ENCODE measurements at places on chromosomes 3 and 15.

- no peak for DNase-seq
Measured at GRCh38 chr3:149726716-149727407, 25.4 kb downstream of the COMMD2 start.

- peak; percentile 68 for DNase-seq
Measured at GRCh38 chr15:93150910-93151881, 62.2 kb upstream of the RGMA start.

GRCh38 chr3:396293-396692 lies 199.7 kb downstream of the CHL1 start:
- DNase-seq: no peak

DNA sequence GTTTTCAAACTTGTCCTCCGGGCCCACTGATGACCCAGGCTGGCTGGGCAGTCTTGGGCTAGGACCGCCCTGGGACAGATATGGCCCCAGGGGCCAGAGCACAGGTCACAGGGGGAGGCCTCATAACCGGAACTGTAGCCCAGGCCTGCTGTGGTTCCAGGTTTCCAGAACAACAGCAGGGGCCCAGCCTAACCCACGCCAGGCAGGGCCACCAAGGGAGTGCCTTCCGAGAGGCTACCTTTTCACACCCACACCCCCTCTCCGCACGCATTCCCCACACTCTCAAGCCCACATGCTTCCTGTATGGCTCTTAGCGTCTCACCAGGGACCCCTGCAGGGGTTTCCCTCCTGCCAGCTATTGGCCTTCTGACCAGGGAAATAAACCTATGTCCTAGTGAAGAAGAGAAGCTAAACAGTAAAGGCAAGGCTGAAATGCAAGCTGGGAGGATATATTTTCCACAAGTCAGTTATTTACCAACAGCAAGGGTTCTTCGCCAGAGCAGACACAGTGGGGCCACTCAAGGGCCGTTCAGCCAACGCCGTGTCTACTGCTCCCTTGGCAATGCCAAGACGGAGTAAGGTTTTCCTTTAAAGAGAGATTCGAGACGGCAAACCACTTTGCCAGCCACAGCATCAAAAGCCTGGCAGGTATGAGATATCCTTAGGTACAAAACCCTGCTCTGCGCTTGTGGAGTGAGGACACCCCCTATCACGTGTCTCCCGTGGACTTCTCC lies 135.1 kb downstream of the ATP10A start:
- DNase-seq: no peak

DNA sequence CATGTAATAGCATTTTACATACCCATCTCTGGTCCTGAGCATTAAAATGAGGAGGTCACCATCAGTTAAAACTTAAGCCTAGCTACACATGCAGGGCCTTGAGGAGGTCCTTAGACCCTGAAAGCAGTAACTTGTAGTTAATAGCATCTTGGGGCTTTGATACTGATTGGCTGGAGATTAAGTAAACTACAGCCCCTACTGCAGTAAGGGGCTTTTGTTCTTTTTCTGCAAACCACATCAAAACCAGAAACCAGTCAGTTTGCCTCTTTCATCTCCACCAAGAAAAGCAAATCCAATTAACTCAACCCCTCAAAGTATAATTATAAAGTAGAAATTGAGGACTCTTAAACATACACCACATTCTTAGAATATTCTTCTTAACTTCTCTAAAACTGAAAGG lies 622.7 kb downstream of the ZPLD1 start:
- no peak for DNase-seq

- DNase-seq: peak; percentile 8
Measured at GRCh38 chr15:78540871-78541743, 863 bp downstream of the PSMA4 start.

- no peak for DNase-seq
Measured at GRCh38 chr3:159429702-159430101, 558.9 kb upstream of the IL12A start.

DNA sequence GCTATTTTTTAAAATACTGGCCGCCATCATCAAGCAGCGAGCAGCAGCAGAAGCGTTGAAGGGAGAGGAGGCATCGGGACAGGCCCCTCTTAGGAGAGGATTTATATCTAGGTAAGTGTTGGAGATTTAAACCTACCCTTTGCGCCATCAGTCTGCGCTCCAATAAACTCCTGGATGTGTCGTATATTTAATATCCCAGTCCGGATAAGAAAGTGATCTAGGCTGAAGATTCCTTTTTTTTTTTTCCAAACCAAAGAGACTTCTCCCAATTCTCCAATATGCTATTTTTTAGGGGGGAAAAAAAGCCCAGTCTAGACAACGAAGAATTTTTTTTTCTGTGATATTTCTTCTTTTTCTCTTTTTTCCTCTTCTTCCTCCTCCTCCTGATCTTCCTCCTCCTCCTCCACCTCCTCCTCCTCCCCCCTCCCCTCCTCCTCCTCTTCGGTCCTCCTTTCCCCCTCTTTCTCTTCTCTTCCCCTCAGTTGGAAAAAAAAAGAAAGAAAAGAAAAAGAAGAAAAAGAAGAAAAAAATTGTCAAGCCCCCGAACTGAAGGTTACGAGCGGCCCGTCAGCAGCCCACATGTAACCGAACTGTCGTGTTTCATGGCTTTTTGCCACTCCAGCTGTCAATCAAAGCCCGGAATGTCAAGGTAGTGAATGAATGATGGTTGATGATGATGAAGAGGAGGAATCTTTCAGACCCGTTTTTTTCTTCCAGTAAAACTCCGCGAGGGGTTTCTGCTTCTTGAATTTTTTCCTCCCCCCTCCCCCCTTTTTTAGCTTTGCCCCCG lies 835 bp downstream of the MEIS2 start:
- no peak for DNase-seq

GRCh38 chr3:85081191-85081906 lies 122.6 kb downstream of the CADM2 start:
- DNase-seq: peak; percentile 57

DNA sequence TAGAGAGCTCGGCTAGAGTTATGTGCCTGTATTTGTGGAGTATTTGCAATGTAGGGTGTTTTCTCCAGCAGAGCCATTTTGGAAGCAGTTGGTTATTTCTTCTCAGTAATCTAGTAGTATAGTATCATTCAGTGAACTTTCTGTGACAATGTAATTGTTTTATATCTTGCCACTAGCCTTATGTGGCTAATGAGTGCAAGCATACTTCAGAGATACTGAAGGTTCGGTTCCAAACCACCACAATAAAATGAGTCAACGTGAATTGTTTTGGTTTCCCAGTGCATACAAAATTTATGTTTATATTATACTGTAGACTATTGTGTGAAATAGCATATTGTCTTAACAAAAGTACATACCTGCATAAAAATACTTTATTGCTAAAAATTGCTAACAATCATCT lies 286.9 kb upstream of the TBL1XR1 start:
- DNase-seq: no peak

DNA sequence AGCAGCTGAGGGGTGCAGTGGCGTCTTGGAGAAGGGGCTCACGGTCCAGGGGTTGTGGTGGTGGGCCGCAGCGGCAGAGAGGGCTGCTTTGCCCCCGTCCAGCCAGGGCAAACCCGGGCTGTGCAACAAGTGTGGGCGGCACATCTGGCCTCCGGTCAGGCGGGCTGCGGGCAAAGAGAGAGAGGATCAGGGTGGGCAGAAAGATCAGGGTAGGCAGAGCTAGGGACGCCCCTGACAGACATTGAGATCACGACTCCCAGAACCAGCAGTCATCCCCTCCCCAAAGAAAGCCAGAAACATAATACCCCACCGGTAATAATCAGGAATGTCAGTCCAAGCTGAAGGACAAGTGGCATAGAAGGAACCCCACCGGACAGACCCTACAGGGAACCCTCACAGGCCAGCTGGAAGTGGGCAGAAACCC lies 6.8 kb downstream of the GATA2 start:
- DNase-seq: no peak

GRCh38 chr3:3504686-3505085 lies 294.5 kb upstream of the LRRN1 start:
- DNase-seq: no peak

DNA sequence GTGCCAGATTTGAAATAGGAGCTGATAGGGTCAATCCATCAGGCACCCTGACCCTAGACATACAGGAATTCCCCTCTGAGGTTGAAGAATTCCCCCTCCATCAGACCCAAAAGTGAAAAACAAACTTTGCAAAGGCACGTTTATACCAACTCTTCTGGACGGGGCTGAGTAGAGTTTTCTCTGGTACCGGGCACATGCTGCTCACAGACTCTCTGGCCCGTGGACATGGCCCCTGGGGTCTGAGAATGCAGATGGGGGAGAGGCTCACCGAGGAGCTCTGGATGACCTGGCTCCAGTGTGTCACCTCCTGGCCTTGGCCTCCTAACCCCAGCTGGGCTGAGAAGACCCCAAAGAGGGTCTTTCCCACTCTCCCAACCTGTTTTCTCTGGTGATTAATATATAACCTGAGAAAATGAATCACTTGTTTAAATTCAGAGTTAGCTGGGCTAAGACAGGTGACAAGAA lies 11.2 kb upstream of the LIPC start:
- no peak for DNase-seq

DNA sequence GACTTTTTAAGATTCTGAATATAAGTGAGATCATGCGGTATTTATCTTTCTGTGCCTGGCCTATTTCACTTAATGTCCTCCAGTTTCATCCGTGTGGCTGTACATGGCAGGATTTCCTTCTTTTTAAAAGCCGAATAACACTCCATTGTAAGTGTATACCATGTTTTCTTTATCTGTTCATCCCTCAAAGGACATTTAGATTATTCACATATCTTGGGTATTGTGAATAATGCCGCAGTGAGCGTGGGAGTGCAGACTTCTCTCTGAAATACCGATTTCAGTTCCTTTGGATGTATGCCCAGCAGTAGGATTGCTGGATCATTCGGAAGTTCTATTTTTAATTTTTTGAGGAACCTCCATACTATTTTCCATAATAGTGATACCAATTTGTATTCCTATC lies 136.1 kb downstream of the APBA2 start:
- no peak for DNase-seq

DNA sequence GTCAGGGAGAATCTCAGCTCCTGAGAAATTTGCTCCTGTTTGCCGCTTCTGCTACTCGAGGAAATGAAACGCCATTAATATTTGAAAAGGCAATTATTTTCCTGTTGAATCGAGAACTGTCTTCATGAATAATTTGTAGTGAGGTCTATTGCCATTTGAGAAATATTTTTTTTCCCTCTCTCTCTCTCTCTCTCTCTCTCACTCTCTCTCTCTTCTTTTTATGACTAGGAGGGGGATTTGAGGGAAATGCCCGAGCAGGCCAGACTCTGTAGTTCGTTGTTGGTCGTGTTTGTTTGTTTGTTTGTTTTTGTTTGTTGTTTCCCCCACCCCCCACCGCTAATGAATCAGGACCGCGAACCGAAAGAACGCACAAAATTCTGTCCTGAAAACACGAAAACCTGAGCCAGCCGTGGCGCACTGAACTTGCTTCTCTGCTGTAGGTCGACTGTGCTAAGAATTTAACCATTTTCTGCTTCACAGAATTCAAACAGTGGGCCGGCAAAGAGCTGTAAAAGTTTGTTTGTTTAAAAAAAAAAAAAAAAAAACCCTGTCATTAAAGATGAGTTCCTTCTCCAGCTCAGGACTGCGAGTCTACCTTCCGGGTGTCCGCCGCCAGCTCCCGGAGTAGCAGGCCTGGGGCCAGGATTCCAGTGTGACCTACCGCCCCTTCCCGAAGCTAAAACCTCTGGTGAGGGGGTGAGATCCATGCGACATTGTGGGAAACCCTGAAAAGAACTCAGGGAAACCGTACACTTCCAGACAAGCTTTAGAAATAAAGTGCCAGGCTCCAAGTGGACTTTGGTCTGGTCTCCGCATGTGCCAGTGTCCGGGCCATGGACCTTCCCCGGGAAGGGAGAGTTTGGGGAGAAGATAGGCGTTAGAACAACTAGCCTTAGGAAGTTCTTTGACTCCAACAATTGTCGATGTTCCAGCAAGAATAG lies 12.1 kb downstream of the ZIC4 start:
- DNase-seq: no peak

GRCh38 chr3:134163096-134163495 lies 87.6 kb downstream of the RYK start:
- no peak for DNase-seq

DNA sequence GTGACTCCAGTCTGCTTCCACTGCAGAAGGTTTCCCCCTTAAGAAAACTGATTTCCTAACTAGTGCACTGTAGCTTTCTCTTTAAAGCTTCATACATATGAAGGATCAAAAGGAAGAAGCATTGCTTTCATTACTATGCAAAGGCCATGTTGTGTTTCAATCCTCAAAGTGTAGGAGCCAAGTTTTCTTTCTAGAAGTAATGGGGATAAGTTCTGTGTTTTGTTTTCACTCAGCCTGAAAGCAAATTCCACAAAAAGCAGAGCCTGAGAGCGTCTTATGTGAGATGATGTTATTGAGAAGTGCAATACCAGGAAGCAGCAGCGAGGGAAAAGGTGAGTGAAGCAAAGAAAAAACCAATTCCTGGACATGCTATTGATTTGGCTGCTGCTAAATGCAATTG lies 99.7 kb downstream of the GMNC start:
- no peak for DNase-seq

DNA sequence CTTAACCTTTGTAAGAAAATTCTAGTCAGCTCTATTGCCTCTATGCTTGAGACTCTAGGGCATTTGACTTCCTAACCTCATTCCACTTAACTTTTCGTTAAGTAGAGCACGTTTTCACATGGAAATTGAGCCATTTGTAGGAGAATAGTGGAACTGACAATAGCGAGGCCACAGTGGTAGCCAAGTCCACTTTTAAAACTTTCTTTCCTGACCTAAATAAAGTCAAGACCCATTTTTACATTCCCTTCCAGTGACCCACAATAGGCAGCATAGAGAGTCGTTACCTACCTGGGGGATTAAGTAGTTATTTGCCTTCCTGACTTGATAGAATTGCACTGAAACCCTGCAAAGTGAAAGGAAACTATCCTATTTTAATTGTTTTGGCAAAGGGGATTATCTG lies 386.0 kb upstream of the NECTIN3 start:
- no peak for DNase-seq

GRCh38 chr3:168123201-168124176 lies 27.8 kb upstream of the GOLIM4 start:
- no peak for DNase-seq

DNA sequence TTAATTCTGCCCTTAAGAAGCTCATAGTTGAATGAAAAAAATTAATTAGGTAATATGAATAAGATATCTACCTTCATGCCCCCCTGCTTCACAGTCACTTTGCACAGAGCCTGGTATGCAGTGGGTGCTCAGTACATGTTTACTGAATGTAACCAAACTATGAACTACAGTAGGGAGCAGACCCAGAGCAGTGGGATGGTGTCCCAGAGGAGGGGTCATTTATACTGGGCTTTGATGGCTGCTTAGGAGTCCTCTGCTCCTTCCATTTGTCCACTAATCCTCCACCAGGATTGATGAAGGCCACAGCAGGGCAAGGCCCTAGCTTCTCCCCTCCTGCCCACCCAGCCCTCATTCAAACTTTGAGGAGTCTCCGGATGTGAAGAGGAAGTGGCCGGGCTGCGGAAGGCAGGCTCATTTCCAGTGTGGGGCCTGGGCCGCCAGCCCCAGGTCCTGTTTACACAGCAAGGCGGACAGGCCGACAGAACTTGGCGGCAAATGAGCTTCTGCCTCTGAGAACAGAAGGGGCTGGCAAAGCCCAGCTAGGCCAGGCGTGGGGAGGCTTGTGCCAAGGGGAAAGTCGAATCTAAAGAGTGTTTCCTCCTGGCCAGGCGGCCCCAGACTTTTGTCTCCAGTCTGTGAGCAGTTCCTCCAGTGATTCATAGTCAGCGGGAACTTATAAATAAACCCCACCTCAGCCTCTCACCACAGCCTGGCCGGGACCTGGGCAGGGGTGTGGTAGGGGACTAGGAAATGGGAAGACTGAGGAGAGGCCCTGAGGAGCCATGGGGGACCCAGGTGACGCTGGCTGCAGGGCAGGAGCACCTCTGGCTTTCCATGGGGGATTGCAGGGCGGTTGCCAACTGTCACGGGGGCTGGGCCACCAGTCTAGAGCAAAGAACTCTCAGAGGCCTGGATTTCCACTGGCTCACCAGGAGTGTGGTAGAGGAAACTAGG lies 51.6 kb upstream of the LCTL start:
- peak; percentile 81 for DNase-seq

Data from urothelium cell line (cell line).